Right lobe of liver (tissue), 6 donors: ENCODE measurements at places on chromosomes 2 and 18. TPM values are rescaled to one million over a fixed set of nuclear protein-coding genes. Genes with fewer than 3 reads are reported as not detected.

DNA sequence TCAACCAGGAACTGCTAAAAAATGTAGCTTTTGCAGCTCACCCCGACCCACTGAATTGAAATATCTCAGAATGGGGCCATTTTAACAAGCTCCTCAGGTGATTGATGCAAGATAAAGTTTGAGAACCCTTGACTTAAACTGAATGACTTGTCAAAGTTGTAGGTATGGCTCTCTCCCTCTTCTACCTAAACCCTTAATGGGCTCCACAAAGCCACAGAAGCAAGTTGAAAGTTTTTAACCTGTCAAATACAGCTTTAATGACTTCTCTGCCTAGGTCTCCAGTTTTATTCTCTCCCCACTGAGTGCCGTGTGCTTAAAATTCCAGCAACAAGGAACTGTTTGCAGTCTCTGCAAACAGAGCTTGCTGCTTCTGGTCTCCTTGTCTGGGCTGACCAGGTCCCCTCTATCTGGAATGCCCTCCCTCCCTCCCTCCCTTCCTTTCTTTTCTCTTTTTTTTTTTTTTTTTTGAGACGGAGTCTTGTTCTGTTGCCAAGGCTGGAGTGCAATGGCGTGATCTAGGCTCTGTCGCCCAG, 19.7 kb upstream of the RNF125 start:
- peaks cover 7% of the 10 kb centered on the region for H3K4me1 ChIP-seq
- no peak overlapping the region for H3K4me3 ChIP-seq
- DNase-seq: no peak
- H3K27me3 ChIP-seq: no peaks in the 10 kb centered on the region
- H3K27ac ChIP-seq: no peak overlapping the region

- no peaks in the 10 kb centered on the region for H3K4me1 ChIP-seq
- H3K27ac ChIP-seq: no peak overlapping the region
- H3K36me3 ChIP-seq: no peaks in the 10 kb centered on the region
- H3K4me3 ChIP-seq: no peak overlapping the region
- no peak for DNase-seq
These were observed 634.1 kb downstream of the TDRD15 start for GRCh38 chr2:21757805-21758430.

- H3K4me1 ChIP-seq: no peaks in the 10 kb centered on the region
- no peak overlapping the region for H3K27ac ChIP-seq
- no peak for DNase-seq
- no peaks in the 10 kb centered on the region for H3K27me3 ChIP-seq
These were observed 328.5 kb upstream of the FANCL start for GRCh38 chr2:58569475-58570185.

DNA sequence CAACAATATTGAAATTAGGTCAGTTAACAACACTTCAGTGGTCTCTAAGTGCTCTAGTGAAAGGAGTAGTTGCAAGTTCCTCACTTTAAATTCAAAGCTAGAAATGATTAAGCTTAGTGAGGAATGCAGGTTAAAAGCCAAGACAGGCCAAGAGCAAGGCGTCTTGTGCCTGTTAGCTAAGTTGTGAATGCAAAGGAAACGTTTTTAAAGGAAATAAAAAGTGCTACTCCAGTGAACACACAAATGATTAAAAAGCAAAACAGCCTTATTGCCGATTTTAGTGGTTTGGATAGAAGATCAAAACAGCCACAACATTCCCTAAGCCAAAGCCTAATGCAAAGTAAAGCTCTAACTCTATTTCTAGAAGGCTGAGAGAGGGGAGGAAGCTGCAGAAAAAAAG, 44.7 kb downstream of the ANTXR1 start:
- no peaks in the 10 kb centered on the region for H3K27me3 ChIP-seq
- H3K27ac ChIP-seq: no peak overlapping the region
- DNase-seq: no peak

The TWIST2 gene
- total RNA-seq: 0.18 TPM

The ZNF516 gene
- 15.3 TPM for total RNA-seq
